ENCODE measurements at places on chromosomes 11 and 22. TPM values are rescaled to one million over a fixed set of nuclear protein-coding genes. Genes with fewer than 3 reads are reported as not detected.

FAM180B gene
- not detected for total RNA-seq

DNA sequence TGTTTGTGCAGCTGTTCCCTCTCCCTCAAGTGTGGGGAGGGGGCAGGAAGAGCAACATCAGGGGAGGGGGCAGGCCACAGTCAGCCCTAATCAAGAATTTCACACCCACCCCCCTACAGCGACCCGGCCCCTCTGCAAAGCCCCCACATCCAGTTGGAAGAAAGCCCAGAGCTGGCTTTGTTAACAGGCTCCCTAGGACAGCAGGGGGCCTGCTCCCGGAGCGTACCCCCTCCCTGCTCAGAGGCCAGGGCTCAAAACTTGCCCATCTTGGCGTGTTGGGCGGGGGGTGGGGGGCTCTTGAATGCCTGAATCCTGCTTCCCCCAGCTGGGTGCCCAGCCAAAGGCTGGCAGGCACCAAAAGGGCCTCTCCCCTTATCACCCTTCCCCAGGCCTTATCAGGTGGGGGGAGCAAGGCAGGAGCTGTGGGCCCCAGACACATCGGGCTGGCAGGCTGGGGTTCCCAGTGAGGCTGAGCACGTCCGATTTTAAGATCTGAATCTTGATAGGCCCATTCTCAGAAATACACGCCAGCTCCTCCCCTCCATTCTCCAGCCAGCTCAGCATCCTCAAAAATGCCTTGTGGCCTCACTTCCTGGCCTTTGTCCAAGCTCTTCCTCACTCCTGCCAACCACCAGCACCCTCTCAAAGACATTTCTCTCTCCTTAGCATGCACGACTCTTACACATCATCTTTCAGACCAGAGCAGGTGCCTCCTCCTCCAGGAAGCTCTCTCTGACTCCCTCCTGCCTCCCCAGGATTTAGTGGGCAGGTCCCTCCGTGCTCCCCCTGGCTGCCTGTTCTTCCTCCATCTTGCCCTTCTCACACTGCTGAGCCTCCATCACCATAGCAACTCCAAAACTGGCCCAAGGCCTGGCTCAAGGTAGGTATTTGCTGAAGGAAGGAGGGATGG, 384.8 kb downstream of the MN1 start:
- H3K36me3 ChIP-seq: no peaks in the 10 kb centered on the region
- peaks cover 7% of the 10 kb centered on the region for H3K27me3 ChIP-seq
- H3K4me3 ChIP-seq: no peak overlapping the region
- H3K4me1 ChIP-seq: no peaks in the 10 kb centered on the region

GRCh38 chr11:30245621-30246020, 14.8 kb downstream of the FSHB start:
- no peak overlapping the region for H3K4me3 ChIP-seq
- no peak for DNase-seq
- H3K27me3 ChIP-seq: no peaks in the 10 kb centered on the region
- no peaks in the 10 kb centered on the region for H3K36me3 ChIP-seq

YPEL4 gene
- 0.39 TPM for total RNA-seq

TCN2 gene
- 0.23 TPM for total RNA-seq

- H3K4me1 ChIP-seq: peaks cover 47% of the 10 kb centered on the region
- H3K36me3 ChIP-seq: peaks cover 28% of the 10 kb centered on the region
- DNase-seq: no peak
- no peak overlapping the region for H3K27ac ChIP-seq
- H3K4me3 ChIP-seq: no peak overlapping the region
These were observed 79.5 kb downstream of the RAB30 start for GRCh38 chr11:82992223-82992622.

HPX gene
- total RNA-seq: 1.2 TPM

DNA sequence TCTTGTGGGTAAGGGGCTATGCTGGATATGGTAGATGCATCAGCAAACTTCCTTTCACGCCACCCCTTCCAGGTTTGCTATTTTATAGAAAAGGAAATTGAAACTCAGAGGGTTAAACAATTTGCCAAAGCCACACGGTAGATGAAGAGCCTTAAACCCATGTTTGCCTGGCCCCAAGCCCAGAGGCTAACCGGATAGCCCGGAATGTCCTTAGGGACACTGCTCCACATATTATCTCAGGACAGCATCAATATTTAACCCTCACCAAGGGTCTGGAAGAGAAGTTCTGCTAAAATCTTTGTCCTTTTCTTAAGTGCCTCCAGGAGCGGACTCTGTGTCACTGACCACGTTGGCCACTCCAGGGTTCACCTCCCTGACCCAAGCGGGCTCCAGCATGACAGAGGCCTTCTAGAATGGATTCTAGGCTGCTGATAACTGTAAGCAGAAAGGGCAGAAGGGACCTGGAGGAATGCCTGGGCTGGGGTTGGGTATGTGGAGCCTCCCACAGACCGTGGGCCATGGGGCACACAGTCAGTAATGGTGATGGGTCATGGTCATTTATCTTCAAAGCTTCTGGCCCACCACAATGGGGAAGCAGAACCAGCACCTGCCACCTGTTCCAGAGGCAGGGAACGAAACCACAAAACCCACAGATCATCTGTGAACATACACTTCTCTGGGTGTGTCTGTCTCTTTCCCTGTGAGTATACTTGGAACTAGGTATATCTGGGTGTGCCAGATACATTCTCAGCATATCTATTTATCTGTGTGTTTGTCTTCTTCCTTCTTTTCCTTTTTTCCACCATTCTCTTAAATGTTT, 5.4 kb upstream of the TMEM86A start:
- peaks cover 2% of the 10 kb centered on the region for H3K27me3 ChIP-seq
- no peak overlapping the region for H3K4me3 ChIP-seq
- H3K27ac ChIP-seq: no peak overlapping the region
- no peaks in the 10 kb centered on the region for H3K36me3 ChIP-seq
